NCI-H1694 (cell line): ENCODE measurements at places on chromosomes 2 and 18.

DNA sequence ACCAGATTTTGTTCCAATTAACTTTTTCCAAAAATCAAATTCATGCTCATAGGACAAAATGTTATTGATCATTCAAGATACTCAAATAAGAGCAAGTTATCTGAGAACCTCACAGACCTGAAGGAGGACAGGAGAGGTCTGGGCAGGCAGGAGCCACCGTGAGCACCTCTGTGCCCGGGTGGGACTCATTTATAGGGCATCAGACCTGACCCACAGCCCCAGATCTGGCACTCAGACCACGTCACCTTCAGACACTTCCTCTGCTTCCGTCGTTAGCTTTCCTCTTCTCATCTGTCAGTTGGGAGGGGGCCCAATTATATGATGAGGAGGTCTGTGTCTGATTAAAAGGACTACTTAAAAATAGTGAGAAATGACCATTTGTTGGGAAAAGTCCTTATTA, 169.4 kb downstream of the EIPR1 start:
- DNase-seq: no peak

GRCh38 chr2:100365434-100365833, 43.1 kb upstream of the LONRF2 start:
- no peak for DNase-seq

DNA sequence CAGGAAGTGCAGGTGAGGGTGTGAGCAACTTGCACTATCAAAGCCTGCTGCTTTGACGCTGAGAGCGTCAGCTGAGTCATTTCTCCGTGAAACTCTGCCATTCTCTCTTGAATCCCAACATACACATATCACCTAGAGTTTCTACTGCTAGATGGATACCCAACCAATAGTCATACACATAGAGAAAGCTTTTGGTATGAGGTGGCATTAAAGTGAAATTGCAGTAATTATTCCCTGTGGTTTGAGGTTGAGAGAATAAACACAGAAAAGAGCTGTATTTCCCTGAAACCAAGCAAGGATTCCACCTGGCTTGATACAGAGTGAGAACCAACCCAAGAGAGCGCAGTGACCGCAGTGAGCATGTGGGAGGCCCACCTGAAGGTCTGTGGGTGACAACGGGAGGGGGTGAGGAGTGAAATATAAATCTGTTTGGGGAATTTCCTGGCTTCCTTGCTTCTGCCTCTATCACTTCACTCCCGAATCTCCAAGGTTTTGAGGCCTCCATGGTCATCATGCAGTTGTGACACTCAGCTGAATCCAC, 28.8 kb upstream of the TMEM18 start:
- DNase-seq: no peak

- DNase-seq: no peak
Observed at GRCh38 chr2:111071600-111072171, 49.0 kb upstream of the BCL2L11 start.

DNA sequence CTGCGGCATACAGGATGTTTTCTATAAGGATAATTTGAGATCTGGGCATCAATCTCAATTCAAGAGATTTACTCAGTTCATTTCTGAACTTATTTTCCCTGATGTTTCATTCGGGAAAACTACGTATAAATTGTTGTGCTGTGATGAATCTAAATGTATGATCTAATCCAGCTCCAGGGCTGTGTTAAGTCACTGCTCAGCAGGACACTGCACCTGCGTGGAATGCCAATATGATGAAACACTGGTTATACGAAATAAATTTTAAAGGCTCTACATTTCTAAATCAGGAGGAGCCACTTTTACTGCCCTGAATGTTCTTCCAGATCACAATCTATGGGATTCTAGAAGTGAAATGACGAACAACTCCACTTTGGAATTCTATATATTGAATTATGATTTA, 259.0 kb downstream of the HNMT start:
- no peak for DNase-seq

GRCh38 chr2:32264422-32265105, at the start of gene NLRC4:
TSS of gene NLRC4 (minus strand) at chr2:32264886. CDS start at chr2:32256775, 8,111 bp downstream.
- no peak for DNase-seq

DNA sequence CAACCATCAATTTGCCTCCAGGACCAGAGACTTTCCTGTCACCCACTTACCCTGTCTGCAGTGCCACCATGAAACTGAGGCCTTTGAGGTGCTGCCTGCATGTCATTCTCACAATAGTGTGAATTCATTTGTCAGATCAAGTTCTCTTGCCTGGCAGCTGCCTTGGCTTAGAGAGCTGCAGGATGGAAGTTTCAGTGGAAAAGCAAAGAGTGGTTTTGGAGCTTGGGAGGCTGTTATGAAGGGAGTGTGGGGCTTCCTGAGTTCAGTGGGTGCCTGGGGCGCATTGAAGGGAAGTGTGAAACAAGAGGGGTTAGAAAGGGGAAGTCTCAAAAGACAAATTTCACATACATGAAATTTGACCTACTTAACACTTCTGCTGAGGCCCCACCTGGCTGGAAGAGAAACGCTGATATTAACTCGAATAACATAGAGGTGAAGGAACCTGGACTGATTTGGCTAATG, 7.9 kb upstream of the LBH start:
- DNase-seq: no peak

- DNase-seq: no peak
Observed at GRCh38 chr2:190847504-190848081, 33.0 kb upstream of the GLS start.

DNA sequence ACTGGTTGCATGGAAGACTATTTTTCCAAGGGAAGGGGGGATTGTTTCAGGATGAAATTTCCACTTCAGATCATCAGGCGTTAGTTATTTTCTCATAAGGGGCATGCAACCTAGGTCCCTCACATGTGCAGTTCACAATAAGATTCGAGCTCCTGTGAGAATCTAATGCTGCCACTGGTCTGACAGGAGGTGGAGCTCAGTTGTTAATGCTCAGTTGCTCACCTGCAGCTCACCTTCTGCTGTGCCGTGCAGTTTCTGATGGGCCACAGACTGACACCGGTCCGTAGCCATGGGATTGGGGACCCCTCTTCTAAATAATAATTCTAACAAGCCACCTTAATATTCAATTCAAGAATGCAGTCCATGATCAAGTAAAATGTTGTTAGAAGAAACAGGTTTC, 34.9 kb downstream of the PLCL1 start:
- no peak for DNase-seq

GRCh38 chr18:52310651-52311050, 29.3 kb upstream of the DCC start:
- no peak for DNase-seq
